GM23248 (cell line): ENCODE measurements at places on chromosomes 6 and 20. TPM values are rescaled to one million over a fixed set of nuclear protein-coding genes. Genes with fewer than 3 reads are reported as not detected.
A peak's percentile ranks its signal among the peaks of the same experiment; 100 is the strongest.

Gene TBXT
- not detected in 2 replicates for total RNA-seq

Gene LRRN4
- not detected in 2 replicates for total RNA-seq

Gene VSTM2L
- 6.2 and 9.2 TPM in 2 replicates for total RNA-seq

Gene RSPO4
- total RNA-seq = not detected in 2 replicates

Gene WFDC12
- not detected in 2 replicates for total RNA-seq

Gene CLPSL2
- not detected in 2 replicates for total RNA-seq

Gene SAYSD1
- 17.2 and 20.2 TPM in 2 replicates for total RNA-seq

Gene SLC13A3
- 0.89 and 2.4 TPM in 2 replicates for total RNA-seq

- DNase-seq = no peak
These were observed 76.8 kb downstream of the AKAP7 start for GRCh38 chr6:131212024-131212423.

DNA sequence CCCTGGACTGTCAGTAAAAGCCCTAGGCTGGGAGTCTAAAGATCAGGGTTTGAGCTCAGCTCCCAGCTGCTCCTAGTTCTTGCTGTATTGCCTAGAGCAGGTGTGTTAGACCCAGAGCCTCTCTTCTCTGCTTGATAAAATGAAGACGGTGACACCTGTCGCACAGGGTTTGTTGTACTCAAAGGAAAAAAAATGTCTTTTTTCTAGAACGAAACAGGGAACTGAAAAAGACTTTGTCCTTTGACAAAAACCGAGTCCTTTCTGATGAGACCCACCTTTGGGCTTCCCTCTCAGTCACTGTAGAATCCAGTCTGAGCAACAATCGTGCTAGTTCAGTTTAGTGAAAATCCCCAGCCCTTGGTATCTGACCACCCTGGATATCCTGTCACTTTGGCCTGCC is 102.1 kb upstream of the LAMP5 start:
- no peak for DNase-seq

DNA sequence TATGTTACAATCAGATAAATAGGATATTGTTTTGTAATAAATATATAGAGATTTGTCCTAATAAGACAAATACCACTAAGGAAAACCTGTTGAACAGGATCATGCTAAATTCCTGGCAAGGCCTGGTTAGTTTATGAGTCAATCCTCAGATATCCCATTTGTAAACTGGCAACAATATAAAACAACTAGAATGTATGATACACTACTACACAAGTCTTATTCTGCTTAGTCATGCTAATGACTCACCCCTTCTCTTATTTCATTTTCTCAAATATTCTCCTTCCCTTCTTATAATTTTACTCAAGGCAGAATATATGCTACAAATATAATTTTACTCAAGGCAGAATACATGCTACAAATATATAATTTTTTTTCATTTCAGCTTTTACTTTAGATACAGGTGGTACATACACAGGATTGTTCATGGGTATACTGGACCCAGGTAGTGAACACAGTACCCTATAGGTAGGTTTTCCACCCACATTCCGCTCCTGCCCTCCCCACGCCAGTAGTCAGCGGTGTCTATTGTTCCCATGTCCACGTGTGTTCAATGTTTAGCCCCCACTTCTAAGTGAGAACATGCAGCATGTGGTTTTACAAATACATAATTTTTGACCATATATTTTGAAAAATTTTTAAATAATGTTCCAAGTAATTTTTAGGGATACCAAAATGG is 6.3 kb downstream of the OSER1 start:
- DNase-seq = peak; percentile 94

DNA sequence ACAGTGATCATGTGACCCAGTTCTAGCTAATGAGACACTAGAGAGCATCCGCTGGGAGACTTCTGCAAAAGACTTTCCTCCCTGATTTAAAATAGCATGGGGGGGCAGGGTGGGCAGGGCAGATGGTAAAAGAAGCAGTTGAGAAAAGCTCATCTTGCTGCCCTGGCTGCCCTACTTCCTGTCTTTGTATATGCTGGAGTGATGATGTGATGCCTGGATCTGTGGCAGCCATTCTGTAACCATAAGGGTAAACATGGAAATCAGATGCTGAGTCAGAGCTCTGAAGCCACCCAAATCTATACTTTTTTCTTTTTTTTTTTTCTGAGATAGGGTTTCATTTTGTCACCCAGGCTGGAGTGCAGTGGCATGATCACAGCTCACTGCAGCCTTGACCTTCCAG is 25.4 kb downstream of the ZFP64 start:
- no peak for DNase-seq

DNA sequence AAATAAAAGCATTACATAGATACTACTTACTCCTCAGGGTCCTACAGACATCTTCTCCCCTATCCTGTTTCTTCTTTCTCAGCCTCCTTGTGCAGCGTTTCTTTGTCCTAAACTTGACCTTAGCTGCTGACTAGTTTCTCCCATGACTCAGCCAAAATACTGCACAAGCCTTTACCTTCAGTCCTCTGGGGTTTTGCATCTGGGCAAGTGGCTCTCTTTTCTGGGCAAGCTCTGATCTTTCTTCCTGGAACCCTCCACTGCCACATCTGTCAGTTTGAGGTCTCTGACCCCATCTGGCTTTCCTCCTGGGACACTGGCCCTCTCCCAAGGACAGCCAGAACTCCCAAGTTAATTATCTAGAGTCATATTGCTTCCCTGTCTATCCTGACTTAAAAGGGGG is 838.4 kb downstream of the DHX35 start:
- peak; percentile 92 for DNase-seq

DNA sequence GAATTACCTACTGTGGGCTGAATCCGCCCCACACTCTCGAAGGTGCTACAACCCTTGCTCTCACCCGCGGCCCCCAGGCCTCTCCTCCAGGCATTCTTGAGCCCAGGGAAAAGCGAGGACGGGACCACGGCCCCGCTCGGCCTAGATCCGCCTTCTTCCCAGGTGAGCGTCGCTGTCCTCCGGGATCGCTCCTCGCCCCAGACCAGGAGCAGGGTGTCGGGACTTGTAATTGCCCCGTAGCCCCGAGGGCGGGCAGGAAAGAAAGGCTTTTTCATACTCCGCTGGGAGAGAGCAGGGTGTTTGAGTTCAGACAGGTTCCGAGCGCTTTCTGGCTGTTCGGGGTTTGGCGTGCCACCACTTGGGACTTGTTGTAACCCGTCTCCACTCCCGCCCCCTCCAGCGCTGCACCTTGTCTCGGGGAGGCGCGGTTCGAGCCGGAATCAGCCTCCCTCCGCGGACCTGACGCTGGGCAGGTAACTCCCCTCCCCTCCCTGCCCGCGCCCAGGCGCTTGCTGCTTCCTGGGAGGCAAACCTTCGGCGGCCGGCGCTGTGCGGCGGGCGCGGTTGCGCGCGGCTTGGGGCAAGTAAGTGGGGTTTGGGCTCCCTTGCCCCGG is at the start of gene FAM83B:
Gene FAM83B, plus strand, starts transcription at position 529 of the 614 bp plus-strand sequence. CDS start 23,476 bp downstream, outside the sequence.
- DNase-seq = no peak
